Sigmoid colon (tissue), 7 donors: ENCODE measurements at places on chromosomes 7 and 10.

- DNase-seq = no peak
Observed at GRCh38 chr10:94524146-94524545, 21.4 kb upstream of the HELLS start.

DNA sequence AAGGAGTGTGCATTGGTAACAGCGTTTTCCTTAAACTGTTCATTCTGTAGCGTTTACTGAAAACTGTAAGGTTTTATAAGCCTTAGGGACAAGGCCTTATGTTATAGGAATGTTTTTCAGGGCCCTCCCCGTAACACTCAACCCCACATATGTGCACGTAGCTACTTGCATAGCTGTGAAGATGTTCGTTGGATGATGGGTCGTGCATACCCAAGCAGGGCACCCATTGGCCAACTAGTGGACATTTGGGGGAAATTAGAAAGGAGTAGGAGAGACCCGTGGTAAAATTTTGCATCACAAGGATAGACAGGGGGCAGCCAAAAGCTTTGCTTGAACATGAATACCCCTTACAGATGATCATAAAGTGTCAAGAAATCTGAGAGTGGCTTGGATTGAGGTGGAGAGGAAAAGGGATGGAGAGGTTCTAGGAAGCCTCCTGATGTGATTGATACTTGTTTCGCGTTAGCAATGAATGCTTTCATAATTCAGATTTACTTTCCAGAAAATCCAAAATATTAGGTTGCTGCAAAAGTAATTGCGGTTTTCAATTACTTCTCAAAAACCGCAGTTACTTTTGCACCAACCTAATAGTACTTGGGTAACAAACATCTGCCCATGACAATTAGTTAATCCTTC, 878 bp downstream of the SEC61A2 start:
- DNase-seq = no peak

GRCh38 chr7:98668255-98668654, 51.2 kb downstream of the NPTX2 start:
- DNase-seq = no peak

GRCh38 chr7:55540226-55540858, 32.0 kb downstream of the VOPP1 start:
- no peak for DNase-seq

DNA sequence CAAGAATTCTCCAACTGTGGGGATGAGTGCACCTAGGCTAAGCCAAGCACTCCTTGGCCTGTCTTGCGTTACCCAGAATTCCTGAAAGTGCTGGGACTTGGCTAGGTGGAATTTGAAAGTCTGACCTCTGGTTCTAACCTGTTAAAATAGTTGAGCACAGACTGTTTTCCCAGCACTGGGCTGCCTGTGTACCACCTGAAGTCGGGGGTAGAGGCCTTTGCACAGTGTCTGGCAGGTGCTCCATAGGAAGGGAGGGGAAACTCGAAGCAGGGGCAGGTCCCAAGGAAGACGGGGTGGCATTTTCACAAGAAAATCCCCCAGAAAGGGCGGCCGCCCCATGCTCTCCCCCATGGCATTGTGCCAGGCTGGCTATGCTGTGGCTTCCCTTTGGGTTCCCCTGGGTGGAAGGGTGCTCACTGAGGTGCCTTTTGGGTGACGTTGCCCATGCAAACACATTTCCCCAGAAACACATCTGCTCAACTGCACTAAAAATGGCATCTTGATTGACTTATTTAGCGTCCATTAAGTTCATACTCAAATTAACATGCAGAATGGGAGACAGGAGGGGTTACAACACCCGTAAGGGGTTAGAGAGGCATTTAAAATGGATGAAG, 62.9 kb downstream of the SYPL1 start:
- DNase-seq = no peak

- no peak for DNase-seq
Observed at GRCh38 chr7:67478066-67478465, 481.4 kb downstream of the TYW1 start.

DNA sequence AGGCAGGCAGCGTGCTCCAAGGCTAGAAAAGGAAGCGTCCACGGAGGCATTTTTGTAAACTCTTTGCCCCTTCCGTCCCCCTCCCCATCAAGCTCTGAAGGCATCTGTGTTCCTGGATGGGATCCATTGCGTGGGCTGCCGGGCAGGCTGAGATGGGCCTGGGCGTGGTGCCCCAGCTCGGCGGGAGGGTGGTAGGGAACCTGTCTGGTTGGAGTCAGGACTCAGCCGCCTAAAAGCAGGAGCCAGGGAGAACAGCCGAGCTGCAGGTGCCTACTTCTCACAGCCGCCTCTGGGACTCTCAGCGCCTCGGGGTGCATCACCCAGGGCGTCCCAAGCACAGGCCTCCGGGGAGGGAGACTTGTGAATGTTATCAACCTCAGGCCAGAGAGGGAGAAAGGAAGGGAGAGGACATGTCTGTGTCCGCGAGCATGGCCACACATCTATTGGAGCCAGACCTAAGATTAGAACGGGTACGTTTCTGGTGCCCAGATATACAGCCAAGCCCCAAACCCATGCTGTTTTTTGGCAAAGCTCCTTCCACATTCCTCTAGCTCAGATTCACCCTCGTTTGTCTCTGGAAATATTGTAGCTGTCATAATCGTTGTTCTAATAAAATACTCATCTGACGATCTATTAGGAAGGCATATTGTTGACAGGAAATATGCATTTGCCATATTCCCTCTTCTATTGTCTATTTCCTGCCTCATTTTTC, 48.6 kb upstream of the CTBP2 start:
- DNase-seq = no peak

GRCh38 chr7:100878013-100878412, 3.1 kb downstream of the SRRT start:
- DNase-seq = no peak

DNA sequence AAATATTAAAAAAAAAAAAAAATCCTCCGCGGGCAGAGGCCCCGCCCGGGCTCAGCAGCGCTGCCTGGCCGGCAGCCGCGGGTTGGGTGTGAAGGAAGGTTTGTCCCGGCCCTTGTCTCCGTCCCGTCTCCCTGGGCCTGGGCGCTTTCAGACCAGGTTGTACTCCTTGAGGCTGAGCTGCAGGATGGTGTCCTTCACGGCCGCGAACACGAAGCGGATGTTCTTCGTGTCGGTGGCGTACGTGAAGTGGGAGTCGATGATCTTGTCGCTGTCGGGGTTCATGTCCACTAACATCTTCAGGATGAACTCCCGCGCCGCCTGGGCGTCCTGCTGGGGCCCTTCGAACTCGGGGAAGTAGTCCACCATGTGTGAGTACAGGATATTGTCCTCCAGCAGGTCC, 123.7 kb upstream of the KCTD7 start:
- DNase-seq = peak; percentile 55

DNA sequence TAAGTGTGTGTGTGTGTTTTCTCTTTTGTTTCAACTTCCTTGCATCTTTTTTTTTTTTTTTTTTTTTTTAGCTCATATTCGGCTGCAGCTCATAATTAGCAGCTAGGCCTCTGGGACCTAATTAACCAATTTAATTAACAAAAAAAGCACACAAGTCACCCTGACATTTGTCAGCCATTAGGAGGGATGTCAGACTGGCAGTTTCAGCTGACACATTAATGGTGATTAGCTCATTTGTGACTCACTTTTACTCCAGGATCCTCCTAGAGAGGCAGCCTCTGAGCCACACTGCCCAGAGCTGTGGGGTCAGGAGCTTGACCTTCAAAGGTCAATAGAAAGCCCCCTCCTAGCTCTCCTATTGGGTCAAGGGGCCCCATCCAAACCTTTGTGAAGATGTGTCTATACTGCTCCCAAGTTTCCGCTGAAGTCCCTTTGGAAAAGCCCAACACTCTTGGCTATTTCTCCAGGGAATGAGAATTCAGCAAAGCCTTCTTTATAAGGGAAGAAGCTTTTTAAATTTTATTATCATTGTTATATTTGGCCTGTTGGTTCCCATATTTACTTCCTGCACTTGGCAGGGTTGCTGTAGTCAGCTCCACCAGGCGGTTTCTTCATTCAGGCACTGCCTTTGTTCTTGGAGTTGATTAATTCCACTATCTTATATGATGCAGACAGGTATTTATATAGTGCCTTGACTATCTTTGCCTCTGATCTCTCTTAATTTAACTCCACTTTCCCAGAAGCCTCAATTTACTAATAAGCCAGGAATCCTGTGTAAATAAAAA, 109.5 kb upstream of the HABP2 start:
- DNase-seq = no peak

- DNase-seq = no peak
Observed at GRCh38 chr7:34900891-34901513, 136.3 kb downstream of the DPY19L1 start.

DNA sequence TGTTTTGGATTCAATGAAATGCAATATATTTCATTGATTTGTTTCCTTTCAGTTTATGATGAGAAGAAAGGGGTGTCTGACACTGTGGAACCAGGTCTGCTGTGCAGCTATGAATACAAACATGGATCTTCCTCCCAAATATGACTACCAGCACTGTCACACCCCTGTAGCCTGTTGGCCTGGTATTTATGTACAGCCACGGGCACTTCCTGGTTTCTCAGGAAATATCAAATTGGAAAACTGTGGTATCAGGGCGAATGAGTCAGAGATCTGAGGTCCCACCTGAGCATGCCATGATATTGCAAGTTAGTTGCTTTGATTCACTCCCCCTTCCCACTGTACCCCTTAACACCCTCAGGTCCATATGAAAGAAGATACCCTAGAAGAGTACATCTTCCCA, 87.8 kb downstream of the DNMBP start:
- DNase-seq = no peak

- DNase-seq = no peak
Observed at GRCh38 chr7:82345886-82346285, 97.7 kb downstream of the CACNA2D1 start.

DNA sequence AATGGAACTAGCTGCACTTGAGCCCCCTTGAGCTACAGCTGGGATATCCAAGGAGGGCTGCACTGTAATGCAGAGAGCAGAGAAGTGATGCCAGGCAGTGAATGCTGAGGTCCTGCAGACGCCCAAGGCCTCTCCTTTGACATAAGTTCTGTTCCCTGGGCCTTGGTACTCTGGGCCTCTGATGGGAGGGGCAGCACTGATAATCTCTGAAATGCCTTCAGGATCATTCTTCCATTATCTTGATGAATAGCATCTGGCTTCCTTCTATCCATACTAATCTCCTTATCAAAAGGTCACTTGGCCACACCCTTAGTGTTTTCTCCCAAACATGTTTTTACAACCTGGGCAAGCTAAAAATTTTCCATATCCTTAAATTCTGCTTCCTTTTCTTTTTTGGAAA, 6.9 kb downstream of the GRB10 start:
- DNase-seq = no peak
